NCI-H1694 treated with DMSO at 0.1 percent for 48 hours (cell line): ENCODE measurements at places on chromosomes 1 and 21.

DNA sequence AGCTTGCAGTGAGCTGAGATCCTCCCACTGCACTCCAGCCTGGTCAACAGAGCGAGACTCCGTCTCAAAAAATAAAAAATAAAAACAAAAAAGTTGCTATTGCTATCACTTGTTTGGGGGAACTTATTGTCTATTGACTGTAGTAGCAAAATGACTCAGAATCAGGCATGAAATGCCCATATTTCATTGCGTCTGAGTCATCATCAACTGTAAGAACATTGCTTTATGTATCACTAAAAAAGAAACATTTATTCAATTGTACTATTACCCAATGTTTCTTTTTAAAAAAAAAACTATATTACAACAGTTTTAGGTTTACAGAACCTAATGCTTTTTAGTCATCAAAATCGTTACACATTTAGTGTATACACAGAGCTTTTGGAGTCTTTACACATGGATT, 91.0 kb upstream of the FMN2 start:
- DNase-seq = no peak

DNA sequence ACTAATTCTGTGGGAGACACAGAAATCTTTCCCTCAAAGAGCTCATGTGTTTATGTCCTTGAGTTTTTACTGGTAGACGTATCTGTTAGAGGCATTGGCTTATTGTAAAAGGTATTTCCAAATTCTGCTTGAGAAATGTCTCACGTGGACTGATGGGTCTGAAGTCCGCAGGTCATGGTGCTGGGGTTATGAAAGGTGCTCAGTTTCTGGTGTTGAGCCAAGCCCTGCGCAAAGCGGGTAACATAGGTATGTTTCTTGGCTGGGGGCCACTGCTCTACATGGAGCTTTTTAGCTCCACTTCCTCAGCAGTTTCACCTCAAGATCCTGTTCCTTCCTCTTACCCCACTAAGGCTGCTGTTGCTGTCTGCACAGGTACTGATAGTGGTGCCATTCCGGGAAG, 10.8 kb downstream of the UTP25 start:
- DNase-seq = no peak

- no peak for DNase-seq
These were observed 3.7 kb upstream of the MROH9 start for GRCh38 chr1:170931650-170932049.

DNA sequence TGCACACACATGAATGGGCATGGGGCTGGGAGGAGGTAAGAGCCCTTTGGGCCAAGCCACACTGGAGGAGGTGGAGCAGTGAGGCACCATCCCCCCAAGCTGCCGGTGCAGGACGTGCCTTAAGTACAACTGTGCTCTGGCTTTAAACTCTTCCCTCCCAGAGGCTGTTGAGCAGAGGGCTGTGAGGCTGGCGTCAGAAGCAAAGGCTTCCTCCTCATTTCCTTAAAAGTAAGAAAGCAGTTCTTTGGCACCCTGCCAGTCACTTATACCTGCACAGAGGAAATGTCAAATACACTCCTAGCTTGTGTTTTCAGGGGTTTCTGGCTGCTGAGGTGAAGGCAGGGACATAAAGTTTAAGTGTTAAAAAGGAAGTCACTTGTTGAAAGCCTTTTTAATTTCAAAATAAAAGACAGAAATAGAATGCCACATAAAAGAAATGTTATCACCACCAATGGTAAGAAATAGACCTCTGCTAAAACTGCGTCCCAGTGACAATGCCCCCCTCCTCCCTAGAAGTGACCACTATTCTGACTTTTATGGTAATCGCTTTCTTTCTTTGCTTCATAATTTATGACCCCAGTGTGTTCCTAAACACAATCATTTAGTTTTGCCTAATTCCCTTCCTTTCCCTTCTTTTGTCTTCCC, 33.0 kb downstream of the LAMC2 start:
- no peak for DNase-seq

DNA sequence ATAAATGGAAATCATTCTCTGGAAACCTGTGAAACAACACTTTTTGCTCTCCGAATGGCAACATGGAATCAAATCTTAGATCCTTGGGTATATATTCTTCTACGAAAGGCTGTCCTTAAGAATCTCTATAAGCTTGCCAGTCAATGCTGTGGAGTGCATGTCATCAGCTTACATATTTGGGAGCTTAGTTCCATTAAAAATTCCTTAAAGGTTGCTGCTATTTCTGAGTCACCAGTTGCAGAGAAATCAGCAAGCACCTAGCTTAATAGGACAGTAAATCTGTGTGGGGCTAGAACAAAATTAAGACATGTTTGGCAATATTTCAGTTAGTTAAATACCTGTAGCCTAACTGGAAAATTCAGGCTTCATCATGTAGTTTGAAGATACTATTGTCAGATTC, 45.7 kb downstream of the PTGFR start:
- no peak for DNase-seq

DNA sequence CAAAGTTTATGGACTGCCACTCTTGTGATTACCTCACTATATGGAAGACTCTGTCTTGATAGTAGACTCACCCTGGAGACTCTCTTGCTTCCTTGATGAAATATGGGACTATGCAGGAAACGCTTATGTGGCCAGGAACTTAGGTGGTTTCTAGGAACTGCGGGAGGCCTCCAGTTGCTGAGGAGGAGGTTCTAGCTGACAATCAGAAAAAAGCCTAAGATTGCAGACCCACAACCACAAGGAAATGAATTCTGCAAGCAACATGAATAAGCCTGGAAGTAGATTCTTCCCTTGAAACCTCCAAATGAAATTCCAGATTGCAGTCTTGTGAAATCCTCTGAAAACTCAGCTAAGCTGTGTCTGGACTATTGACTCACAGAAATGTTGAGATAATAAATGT, 88.9 kb upstream of the COL11A1 start:
- no peak for DNase-seq

- no peak for DNase-seq
These were observed 310.6 kb downstream of the LMX1A start for GRCh38 chr1:165045902-165046301.

- no peak for DNase-seq
These were observed at the start of gene RASAL2 for GRCh38 chr1:178093951-178094738. Gene RASAL2 (plus strand): TSS chr1:178094104. CDS start chr1:178094493, 389 bp downstream.
